ENCODE measurements at places on chromosomes 4 and X.
A peak's percentile ranks its signal among the peaks of the same experiment; 100 is the strongest.

DNA sequence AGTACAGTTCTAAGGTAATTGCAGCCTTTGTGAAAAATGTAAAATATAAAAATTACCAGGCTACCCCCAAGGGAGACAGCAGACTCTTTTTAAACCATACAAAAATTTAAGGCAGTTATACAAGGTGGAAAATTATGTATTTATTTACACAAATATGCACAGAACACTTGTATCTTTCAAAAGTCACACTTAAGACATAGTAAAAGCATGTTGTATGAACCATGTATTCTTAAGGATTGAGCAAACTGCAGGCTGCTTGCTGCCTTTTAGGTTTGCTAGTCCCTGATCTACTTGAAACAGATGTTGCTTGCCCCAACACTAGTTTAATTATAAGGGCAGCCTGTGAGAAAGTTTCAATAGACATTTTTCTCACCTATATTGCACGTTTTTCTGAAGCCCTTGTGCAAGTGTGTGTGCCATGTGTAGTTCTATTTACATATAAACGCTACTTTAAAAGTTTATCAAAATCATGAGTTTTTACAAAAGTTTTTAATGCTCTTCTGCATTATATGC is 72.8 kb downstream of the PRSS12 start:
- peak; percentile 9 for DNase-seq

- DNase-seq: no peak
These were observed 89.1 kb downstream of the ANXA3 start for GRCh38 chr4:78640714-78641113.

DNA sequence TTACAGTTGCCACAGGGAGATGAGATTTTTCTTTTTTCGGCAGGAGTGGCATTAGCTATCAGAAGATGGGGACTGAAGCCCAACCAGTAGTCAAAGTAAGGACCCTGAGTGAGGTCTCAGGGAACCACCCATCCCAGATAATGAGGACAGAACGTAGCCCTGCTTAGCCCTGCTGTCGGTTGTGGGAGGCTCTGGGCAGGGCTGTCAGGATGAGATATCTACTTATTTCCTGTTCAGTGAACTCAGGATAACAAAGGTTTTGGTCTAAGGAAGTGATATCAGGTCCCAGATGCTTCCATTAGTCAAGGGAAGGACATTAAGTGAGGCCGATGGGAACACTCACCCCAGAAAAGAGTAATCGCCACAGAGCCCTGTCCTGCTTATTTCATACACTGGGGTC is 2.3 kb downstream of the MAGEB16 start:
- no peak for DNase-seq

DNA sequence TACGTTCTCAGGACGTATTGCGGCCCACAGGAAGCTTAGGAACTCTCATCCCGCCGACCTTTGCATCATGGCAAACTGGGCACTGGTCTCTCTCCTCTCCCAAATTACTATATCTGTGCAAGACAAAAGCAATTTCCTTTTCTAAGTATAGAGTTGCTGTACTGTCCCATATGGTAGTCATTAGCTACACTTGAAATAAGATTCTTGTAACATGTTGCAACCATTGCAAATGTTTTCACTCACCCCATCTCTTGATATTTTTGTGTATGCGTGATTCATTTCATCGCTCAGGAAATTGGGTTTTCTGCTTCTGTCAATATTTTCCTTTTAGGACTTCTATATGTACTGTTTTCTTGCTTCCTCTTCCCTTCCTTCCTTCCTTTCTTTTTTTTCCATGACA is 15.7 kb downstream of the ARMCX6 start:
- peak; percentile 51 for DNase-seq

DNA sequence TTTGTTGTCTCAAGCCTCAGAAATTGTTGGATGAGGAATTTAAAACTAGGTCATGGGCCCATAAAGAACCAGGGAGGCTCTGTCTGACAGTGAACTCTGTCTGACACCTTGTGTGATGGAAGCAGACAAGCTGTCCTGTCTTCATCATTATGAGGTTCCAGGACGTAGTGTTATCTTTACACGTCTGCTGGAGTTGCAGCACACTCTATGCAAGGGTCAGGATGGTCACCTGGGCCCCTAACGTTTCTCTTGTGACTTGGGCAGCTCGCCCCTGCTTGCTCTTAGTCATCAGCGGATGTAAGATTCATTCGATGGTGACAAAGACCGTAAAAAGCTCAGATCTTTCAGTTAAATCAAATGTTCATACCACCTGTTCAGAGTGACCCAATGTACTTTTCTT is 92.0 kb upstream of the ADGRG2 start:
- DNase-seq: no peak

DNA sequence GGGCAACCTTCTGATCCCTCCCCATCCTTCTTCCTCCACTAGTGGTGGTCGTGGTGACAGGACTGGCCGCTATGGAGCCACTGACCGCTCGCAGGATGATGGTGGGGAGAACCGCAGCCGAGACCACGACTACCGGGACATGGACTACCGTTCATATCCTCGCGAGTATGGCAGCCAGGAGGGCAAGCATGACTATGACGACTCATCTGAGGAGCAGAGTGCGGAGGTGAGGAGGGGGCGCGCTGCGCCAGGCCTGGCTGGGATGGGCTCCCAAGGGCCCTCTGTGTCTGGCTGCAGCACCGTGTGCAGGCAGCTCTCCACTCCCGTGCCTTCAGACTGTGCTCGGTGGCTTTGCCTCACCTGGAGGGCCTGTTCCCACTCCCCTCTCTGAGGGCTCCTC is 24.3 kb downstream of the RBM10 start:
- no peak for DNase-seq

GRCh38 chrX:17024886-17025285 is 78.4 kb downstream of the REPS2 start:
- DNase-seq: no peak

- peak; percentile 25 for DNase-seq
These were observed 20.7 kb downstream of the PCGF3 start for GRCh38 chr4:726235-726787.

GRCh38 chrX:146449243-146449642 is 360.3 kb upstream of the CXorf51B start:
- no peak for DNase-seq

GRCh38 chr4:73683033-73683432 is 57.3 kb upstream of the CXCL8 start:
- DNase-seq: no peak

DNA sequence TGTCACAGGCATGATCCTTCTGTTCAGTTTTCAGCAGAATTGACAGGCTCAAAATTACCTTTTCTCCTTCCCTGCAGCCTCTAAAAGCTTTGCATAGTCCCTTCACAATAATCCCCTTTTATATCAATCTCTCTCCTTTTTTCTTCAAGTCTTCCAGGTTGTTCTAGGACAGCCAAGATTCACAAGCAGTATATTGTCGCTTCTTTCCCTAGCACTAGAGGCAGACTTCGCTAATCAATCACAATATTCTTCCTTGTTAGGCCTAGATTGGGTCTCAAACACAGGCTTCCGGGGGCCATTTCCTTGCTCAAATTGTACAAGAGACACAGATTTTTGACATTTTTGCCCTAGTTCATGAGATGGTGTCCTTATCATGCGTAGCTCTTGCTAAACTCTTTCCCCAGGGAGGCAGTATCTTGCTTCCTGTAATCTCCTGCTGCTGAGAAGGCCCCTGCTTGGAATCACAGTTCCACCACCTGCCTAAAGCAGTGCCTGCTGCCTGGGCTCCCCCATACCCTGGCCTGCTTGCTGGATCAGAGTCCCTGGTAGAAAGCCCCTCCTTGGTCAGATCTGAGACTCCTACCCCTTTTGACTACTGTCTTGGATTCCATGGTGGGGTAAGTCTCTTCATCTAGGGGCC is 57.3 kb downstream of the DMP1 start:
- peak; percentile 4 for DNase-seq

DNA sequence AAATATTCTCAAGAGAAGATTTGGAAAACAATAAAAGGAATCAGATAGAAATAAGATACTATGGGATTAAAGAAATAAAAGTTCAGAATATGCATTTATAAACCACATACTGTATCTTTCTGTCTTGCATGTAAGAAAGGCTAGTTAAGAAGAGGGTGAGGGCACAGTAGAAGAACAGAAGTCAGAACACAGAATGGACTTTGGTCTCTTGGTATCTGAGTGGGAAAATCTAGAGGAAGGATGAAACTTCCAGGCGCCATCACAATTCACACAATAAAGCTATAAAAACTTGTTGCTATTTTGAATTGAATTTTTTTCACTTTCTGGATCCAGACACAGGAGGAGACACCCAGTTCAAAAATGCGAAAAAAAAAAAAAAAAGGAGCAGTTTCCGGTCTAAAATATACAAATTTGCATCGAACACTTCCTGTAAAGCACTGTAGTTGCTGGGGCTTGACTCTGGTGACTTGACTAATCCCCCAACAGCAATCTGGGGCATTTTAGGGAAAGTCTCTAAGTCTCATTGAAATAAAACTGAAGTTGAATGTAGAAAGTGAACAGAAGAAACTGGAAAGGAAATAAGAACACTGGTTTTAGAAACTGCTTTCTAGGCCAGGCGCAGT is 8.1 kb upstream of the NAAA start:
- no peak for DNase-seq

DNA sequence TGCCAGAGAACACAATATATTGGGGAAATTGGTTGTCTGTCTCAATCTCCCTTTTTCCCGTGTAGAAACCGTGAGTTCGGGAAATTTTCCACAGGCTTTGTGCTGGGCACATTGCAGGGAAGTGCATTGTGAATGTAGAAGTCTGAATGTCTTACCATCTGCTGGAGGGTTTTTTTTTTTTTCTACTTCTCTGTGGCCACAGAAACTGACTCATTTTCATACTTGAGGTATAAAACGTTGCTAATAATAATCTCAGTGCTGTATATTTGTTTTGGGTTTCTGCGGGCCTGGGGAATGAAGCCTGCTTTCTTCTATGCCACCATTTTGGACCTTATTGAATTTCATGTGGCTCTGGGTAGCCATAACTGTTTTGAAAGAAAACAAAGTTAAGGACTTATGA is 1001.2 kb downstream of the STIM2 start:
- DNase-seq: peak; percentile 61

- no peak for DNase-seq
These were observed 574 bp upstream of the MOB1B start for GRCh38 chr4:70901607-70901983.

GRCh38 chr4:153204728-153205648 is 745 bp downstream of the TRIM2 start:
- peak; percentile 50 for DNase-seq

DNA sequence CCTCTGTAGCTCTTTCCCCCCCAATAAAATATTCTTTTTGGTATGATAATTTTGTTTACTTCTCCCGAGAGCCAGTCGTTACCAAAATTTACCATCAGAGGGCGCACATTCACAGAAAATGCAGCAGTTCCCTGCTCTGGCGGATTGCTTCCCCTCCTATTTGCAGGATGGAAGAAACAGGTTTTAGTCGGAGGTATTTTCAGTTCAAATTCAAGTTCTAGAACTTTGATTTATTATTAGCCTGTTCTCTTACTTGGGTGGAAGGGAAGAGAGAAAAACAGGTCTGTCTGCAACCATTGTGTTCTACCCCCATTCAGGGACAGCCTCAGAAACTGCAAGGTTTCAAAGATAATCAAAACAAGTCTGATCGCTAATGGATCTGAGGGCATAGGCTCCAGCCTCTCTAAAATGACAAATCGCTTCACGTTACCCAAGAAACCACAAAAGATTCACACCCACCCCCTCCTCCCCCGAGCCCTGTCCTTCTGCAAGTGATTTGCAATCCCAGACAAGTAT is 263.8 kb upstream of the RPS6KA3 start:
- peak; percentile 61 for DNase-seq

- DNase-seq: no peak
These were observed 75.6 kb downstream of the NPY1R start for GRCh38 chr4:163256680-163257343.

DNA sequence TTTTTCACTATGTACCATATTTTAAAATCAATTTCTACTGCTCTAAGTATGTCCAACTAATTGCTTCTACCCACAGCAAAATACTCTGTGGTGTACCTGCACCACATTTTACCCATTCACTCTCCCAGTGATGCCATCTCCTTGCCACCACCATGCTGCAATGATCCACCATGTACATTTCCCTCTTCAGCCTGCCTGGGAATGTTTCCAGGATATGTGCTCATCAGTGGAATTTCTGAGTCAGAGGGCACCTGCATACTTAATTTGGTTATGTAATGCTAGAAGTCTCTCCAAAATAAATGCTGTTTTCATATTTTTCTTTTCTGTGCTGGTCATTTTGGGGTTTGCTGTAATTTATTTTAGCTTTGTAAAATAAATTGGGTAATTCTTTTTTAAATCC is 33.2 kb upstream of the OCIAD2 start:
- DNase-seq: peak; percentile 88

DNA sequence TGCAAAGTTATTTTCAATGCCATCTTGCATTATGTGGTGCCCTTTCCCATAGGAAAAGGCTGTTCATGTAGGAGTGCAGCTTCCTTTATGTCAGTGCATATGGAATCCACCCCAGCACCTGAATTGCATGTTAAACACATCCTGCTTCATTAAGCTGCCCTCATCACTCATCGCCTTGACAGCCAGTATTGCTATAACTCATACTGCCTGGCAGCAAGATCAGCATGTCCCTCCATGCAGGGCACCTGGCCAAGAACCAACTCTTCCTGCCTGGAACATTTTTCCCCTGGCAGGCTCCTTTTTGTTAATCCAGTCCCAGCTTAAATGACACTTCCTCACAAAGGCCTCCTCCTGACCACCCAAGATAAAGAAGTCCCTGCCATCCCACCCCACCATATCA is 23.5 kb upstream of the CA5B start:
- DNase-seq: no peak

- no peak for DNase-seq
These were observed 67.3 kb downstream of the PSAPL1 start for GRCh38 chr4:7367406-7367805.

- DNase-seq: peak; percentile 41
These were observed 2.6 kb downstream of the SLC25A31 start for GRCh38 chr4:127732623-127733328.

DNA sequence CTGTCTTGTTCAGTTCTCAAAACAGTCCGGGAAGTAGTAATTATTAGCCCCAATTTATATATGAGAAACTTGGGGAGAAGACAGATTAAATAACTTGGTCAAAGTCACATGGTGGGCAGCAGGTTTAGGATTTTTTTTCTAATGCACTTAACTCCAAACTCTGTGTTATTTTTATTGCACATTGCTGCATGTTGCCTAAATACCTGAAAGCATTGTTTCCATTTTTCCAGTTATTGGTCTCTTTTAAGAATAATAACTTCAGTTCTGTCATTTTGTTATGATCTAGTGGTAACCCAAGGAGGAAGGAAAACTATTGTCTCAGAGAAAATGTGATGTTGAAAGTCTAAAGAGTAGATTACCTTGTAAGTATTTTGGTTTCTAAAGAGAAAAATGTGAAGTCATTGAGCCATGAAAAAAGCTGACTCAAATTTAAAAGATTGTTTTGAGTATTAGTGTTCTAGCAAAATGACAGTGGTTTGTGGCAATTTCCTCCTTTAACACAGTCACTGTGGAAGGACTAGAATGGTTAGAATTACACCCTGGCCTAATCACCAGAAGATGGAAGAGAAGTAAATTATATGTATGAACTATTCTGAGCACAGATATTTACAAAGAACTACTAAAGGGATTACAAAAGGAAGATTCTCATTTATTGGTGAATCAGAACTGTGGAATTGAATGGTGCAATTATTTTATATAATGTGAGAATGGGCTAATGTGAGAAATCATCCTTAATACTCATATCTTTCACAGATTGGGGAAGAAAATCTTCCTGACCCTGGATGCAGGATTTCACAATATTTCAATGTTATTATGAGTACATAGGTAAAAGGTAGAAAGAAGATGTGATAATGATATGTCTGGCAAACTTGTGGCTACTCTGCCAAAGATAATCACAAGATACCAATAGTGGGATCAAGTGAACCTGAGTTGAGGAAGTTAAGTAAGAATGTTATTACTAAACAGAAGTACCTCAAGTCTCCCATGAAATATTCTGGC is 21.7 kb upstream of the CXCL8 start:
- peak; percentile 53 for DNase-seq

Measured in iris pigment epithelial cell (primary cell).